ENCODE measurements at places on chromosomes 1 and 21.

- DNase-seq = no peak
These were observed 41.2 kb upstream of the PDC start for GRCh38 chr1:186502087-186502486.

GRCh38 chr1:236636017-236636416, 31.7 kb upstream of the HEATR1 start:
- DNase-seq = no peak

DNA sequence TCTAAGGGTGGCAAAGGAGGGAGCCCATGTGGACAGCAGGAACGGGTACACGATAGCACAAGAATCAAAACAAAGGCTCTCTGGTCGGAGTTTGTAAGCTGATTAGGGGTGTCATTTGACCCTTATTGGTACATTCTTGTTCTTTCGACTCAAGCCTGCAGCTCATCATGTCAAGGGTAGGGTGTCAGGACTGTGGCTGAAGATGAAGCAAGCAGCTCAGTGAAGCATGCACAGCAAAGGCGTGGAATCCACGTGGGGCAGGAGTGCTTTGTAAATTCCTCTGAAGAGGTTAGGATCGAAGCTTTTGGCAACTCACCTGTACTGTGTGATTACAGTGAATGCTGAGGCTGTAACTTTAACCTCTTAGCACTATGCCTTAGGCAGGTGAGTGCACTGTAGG, 4.7 kb upstream of the ABCB10 start:
- DNase-seq = no peak

DNA sequence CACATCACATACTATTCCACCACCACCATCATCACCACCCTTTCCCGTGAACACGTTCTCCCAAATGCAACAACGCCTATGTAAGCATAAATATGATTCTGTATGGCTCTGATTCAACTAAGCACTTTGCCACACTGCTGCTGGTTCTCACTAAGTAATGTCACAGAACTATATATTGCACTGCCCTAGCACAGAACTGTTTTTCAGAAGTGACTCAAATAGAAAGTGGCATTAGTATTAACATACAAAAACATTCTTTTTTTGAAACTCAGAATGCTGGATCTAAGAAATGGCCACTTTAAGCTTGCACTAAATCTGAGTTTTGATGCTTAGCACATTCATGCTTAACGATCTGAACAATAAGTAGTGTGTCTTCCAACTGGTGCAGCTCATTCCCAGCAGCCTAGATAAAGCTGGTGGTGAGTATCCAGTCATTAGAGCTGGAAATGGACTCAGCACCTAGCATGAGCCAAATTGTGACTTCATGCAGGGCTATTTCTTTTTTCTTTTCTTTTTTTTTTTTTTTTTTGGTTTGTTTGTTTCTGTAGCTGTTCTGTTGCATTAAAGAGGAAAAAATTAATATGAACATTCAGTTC, 46.2 kb upstream of the ZC3H11B start:
- DNase-seq = no peak

GRCh38 chr1:201982082-201982622, 296 bp upstream of the RNPEP start:
- DNase-seq = peak; percentile 46

Measured in anterior cingulate cortex (tissue), 58 donors.